Occipital lobe (tissue), 3 donors: ENCODE measurements at places on chromosomes 1 and 21.

- DNase-seq = no peak
These were observed 275.2 kb upstream of the NEGR1 start for GRCh38 chr1:72557446-72558049.

- no peak for DNase-seq
These were observed 44.8 kb downstream of the RUNX1 start for GRCh38 chr21:35004314-35004713.

- no peak for DNase-seq
These were observed 71.0 kb downstream of the FOXD2 start for GRCh38 chr1:47508702-47509431.

GRCh38 chr1:185929776-185930175, 195.6 kb downstream of the HMCN1 start:
- no peak for DNase-seq
